ENCODE measurements at places on chromosomes 3 and 15.

DNA sequence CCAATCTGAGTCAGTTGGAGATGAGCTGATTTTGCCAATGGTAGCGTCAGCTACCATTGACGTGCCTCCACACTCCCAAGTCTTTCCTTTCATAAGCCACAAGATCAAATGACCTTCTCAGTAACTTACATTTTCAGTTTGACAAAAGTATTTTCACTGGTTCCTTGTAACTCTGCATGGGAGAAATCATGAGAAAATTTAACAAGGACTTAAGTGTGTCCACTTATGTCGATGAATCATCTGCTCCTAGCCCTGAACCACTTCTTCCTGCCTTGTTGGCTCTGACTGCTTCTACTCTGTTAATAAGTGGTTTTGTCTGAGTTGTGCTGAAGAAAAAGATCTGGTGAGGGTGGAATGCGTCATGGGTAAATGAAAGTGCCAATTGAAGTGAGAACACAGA, 101.2 kb downstream of the NFKBIZ start:
- H3K27ac ChIP-seq, result no peak overlapping the region
- H3K4me1 ChIP-seq, result peaks cover 24% of the 10 kb centered on the region
- no peaks in the 10 kb centered on the region for H3K27me3 ChIP-seq
- H3K4me3 ChIP-seq, result no peak overlapping the region
- DNase-seq, result no peak

DNA sequence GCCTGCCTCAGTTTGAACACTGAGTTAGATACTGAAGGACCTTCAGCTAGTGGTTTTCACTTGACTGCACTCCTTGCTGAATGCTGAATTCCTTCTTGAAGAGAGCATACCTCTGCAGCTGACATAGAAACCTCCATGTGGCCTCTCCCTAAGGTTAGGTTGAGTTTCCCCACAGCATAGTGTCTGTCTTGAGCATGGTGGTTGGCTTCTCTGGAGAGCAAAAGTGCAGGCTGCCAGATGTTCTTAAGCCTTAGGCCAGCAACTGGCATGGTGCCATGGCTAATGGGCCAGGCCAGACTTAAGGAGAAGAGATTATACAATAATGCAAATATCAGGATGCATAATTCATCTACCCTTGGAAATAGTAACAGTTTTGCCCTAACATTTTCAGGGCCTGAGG, 545.6 kb upstream of the ZNF385D start:
- DNase-seq, result no peak
- no peak overlapping the region for H3K4me3 ChIP-seq
- H3K27ac ChIP-seq, result no peak overlapping the region

DNA sequence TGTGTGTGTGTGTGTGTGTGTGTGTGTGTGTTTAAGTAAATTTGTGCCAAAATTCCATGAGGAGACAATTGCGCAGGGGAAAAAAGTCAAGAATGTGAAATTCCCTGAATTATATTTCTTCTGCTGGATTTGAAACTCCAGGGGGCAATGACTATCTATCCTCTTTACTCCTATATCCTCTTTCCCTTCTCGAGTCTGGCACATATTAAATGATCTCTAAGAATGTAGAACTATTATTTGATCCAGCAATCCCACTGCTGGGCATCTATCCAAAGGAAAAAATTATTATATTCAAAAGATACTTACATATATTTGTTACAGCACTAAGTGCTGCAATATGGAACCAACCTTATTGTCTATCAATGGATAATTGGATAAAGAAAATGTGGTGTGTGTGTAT, 350.1 kb upstream of the ADAMTS9 start:
- no peaks in the 10 kb centered on the region for H3K4me1 ChIP-seq
- no peak overlapping the region for H3K4me3 ChIP-seq
- no peak for DNase-seq
- no peak overlapping the region for H3K27ac ChIP-seq

GRCh38 chr3:94251566-94251965, 188.7 kb downstream of the NSUN3 start:
- DNase-seq, result no peak
- H3K27ac ChIP-seq, result no peak overlapping the region

- H3K4me3 ChIP-seq, result no peak overlapping the region
- no peak for DNase-seq
- no peaks in the 10 kb centered on the region for H3K36me3 ChIP-seq
- H3K4me1 ChIP-seq, result no peaks in the 10 kb centered on the region
- no peaks in the 10 kb centered on the region for H3K27me3 ChIP-seq
Measured at GRCh38 chr3:119589102-119589773, 8.4 kb upstream of the PLA1A start.

GRCh38 chr15:90054618-90055097, 47.6 kb downstream of the IDH2 start:
- peak overlapping the region; percentile 0 for H3K27ac ChIP-seq
- H3K36me3 ChIP-seq, result no peaks in the 10 kb centered on the region
- no peak overlapping the region for H3K4me3 ChIP-seq

DNA sequence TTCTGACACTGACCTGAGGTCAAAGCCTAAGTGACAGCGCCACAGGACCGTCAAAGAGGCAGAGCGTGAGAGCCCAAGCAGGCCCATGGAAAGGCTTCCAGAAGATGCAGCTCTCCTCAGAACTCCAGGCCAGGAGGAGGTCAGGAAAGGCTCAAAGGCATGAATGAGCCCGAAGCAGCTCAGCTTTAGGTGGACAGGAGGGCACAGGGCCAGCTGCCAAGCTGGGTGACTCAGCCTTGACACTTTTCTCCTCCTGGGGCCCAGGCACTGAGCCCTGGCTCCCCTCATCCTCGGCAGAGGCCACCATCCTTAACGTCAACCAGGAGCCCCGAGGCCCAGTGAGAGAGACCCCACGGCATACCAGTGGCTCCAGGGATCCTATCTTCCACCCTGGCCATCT, 62.9 kb downstream of the ADCY5 start:
- peaks cover 76% of the 10 kb centered on the region for H3K4me1 ChIP-seq
- no peaks in the 10 kb centered on the region for H3K27me3 ChIP-seq
- H3K4me3 ChIP-seq, result no peak overlapping the region
- no peak for DNase-seq
- peak overlapping the region; percentile 71 for H3K27ac ChIP-seq
- no peaks in the 10 kb centered on the region for H3K36me3 ChIP-seq

DNA sequence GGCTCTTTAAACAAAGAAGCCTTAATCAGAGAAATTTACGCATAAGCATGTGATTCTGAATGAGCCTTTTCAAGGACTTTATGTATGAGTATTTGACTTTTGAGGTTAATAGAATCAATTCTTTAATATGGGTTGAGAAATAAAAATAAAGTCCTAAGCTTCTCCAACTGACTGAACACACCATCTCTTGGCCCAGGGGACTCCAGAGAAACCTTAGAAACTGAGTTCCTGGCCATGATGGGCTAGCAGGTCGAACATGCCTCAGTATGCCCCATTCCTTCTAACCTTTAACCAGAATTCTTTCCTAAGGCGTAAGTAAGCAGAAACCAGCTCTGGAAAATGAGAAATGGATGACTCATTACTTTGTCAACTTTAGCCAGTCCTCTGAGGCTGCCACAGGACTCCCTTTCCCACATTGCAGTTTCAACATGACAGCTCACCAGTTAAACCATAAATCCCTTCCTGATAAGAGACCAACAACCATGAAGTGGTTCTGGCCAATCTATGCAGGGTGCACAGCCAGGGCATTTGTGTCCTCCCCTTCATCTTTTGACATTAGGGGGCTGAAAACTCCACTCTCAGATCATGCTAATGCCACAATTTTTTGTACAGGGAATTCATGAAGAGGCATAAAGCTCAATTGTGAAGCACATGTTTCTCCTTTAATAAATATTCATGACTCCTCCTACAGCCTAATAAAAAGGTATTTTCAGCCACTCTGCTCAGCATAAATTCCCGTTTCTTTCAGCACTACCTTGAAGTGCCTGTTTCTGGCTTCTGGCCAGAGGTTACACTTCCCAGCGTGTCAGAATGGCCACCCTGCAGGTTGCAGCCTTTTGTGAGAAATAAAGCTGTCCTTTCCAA, 33.3 kb downstream of the TM4SF18 start:
- no peaks in the 10 kb centered on the region for H3K27me3 ChIP-seq
- H3K4me3 ChIP-seq, result no peak overlapping the region
- H3K27ac ChIP-seq, result peak overlapping the region; percentile 78
- H3K36me3 ChIP-seq, result no peaks in the 10 kb centered on the region
- H3K4me1 ChIP-seq, result peaks cover 6% of the 10 kb centered on the region

- H3K27ac ChIP-seq, result no peak overlapping the region
- H3K4me3 ChIP-seq, result no peak overlapping the region
- no peaks in the 10 kb centered on the region for H3K36me3 ChIP-seq
- no peaks in the 10 kb centered on the region for H3K27me3 ChIP-seq
Measured at GRCh38 chr15:66039117-66039871, 170.0 kb downstream of the RAB11A start.

GRCh38 chr3:78613421-78613879, 1154.3 kb downstream of the ROBO1 start:
- no peak overlapping the region for H3K27ac ChIP-seq
- H3K36me3 ChIP-seq, result no peaks in the 10 kb centered on the region
- no peaks in the 10 kb centered on the region for H3K27me3 ChIP-seq

DNA sequence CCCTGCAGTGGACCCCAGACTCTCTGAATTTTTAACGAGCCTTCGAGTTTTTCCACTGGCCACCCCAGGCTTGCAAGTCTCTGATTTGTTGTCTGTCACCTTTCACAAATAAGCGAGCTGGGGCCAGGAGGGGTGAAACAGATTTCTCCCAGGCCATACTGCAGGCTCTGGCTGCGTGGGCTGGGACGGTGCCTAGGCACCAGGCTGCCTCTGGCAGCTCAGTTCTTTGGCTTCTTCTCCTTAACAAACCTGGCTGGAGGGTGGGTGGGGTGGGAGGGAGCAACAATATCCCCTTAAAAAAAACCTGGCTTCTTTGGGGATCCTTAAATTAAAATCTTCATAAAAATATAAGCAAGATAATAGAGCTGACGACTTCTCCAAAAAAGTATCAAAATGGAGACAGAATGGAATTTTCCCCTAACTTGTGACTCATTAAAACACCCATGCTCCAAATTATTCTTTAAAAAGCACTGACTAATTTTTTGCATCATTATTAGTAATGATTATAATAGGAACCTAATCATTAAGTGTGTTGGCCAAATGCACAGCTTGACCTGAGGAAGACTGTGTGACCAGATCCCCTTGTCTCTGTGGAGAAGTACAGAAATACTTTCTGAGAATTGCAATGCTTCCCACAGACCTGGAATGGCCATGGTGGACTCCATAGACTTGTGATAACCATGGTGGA, 84.1 kb downstream of the SNRK start:
- H3K27ac ChIP-seq, result no peak overlapping the region
- H3K36me3 ChIP-seq, result peaks cover 10% of the 10 kb centered on the region
- no peak for DNase-seq
- H3K4me1 ChIP-seq, result peaks cover 10% of the 10 kb centered on the region
- H3K4me3 ChIP-seq, result no peak overlapping the region

GRCh38 chr3:98563661-98564281, 29.6 kb downstream of the CPOX start:
- no peak overlapping the region for H3K27ac ChIP-seq
- no peak for DNase-seq
- H3K4me1 ChIP-seq, result no peaks in the 10 kb centered on the region
- H3K36me3 ChIP-seq, result no peaks in the 10 kb centered on the region
- no peaks in the 10 kb centered on the region for H3K27me3 ChIP-seq

- H3K4me1 ChIP-seq, result peaks cover 25% of the 10 kb centered on the region
- H3K36me3 ChIP-seq, result no peaks in the 10 kb centered on the region
- peak overlapping the region; percentile 49 for H3K27ac ChIP-seq
- H3K4me3 ChIP-seq, result no peak overlapping the region
- no peak for DNase-seq
Measured at GRCh38 chr3:172201136-172201869, 161.9 kb downstream of the FNDC3B start.

- H3K4me1 ChIP-seq, result no peaks in the 10 kb centered on the region
- H3K36me3 ChIP-seq, result peaks cover 7% of the 10 kb centered on the region
- H3K27me3 ChIP-seq, result no peaks in the 10 kb centered on the region
- H3K4me3 ChIP-seq, result no peak overlapping the region
Measured at GRCh38 chr15:63332367-63333124, 49.1 kb downstream of the CA12 start.

DNA sequence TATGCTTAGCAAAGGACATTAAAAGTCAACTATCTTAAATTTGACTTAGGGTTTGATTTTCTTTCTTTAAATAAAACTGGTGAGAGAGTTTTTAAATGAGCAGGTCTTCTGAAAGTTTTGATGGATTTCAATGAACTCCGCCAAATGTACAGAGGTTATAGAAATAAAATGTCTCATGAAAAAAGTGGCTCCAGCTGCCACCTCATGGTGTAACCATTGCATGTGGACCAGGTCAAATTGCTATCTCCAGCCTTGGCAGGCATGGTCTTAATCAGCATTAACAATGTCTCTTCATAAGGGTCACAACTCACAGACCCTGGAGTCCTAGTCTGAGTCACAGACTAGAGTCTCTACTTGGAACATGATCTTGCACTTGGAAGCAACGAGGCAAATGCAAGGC, 182.3 kb downstream of the ADAMTS17 start:
- DNase-seq, result no peak
- H3K27ac ChIP-seq, result no peak overlapping the region
- H3K4me3 ChIP-seq, result no peak overlapping the region
- no peaks in the 10 kb centered on the region for H3K27me3 ChIP-seq
- H3K36me3 ChIP-seq, result no peaks in the 10 kb centered on the region
- H3K4me1 ChIP-seq, result no peaks in the 10 kb centered on the region

DNA sequence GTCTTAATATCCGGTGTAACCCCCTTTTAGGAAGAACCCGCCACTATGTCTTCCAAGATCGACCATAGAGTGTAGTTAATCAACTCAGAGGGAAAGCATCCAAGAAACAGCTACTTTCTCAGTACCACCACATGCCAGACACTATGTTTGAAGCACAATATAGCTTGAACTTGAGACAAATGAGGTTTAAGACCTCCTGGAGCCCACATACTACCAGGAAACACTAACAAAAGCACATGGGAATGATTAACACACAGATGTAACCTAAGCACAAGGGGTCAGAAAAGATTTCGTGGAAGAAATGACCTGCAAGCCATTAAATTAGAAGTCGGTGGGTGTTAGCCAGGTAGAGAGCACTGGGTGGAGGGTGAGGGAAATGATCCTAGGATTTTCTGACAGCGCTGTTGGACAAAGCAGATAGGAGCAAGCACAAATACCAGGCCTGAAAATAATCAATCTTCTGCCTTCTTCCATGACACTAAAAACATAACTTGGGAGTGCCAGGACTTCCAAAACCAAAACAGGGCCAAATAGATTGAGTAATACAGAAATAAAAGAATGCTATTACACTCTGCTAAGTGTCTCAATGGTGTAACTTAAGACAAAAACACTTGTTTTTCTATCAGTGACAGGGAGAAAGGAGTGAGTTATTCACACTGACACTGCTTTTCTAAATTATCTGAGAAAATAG, 213.7 kb downstream of the FOXP1 start:
- H3K4me3 ChIP-seq, result no peak overlapping the region
- no peak overlapping the region for H3K27ac ChIP-seq
- H3K4me1 ChIP-seq, result peaks cover 28% of the 10 kb centered on the region
- H3K36me3 ChIP-seq, result no peaks in the 10 kb centered on the region

GRCh38 chr3:127701280-127701911, 28.6 kb downstream of the ABTB1 start:
- peaks cover 55% of the 10 kb centered on the region for H3K36me3 ChIP-seq
- no peak for DNase-seq
- peak overlapping the region; percentile 43 for H3K27ac ChIP-seq
- no peaks in the 10 kb centered on the region for H3K27me3 ChIP-seq
- H3K4me1 ChIP-seq, result peaks cover 49% of the 10 kb centered on the region
- no peak overlapping the region for H3K4me3 ChIP-seq
